ENCODE measurements at places on chromosomes 7 and 10.

DNA sequence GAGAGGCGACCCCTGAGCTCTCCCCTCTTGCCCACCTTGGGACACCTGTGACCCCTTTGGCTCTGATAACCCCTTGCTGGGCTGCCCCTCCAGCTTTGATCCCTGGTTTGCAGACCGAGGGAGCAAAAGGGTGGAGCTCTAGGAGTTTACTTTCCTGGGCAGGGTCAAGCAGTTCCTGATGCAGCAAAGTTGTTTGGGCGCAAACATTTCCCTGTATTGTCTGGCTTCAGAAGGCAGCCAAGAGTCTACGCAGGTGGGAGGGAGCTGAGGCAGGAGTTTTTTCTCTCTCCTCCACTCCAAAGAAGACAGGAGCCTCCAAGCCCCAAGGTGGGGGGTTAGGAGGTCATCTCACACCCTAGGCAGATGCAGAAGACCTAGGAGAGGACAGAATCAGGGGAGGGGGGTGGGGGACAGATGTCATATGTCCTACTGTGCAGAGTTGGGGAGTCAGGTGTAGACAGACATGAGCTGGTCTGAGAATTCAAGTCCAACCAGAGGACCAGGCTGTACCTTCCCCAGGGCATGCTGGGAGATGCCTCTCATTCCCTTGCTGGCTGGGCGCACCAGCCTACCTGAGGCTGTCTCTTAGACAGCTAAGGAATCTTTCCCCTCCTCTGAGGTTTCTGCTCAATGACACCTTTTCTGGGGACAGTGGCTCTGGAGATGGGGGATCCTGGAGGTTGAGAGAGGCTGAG lies 20.5 kb downstream of the TMEM270 start:
- no peaks in the 10 kb centered on the region for H3K4me1 ChIP-seq
- H3K27ac ChIP-seq, result no peak overlapping the region
- no peaks in the 10 kb centered on the region for H3K27me3 ChIP-seq
- no peak for DNase-seq
- no peak overlapping the region for H3K4me3 ChIP-seq

GRCh38 chr7:29924006-29924405 lies 65.6 kb downstream of the SCRN1 start:
- H3K27me3 ChIP-seq, result no peaks in the 10 kb centered on the region
- no peak for DNase-seq
- peaks cover 5% of the 10 kb centered on the region for H3K36me3 ChIP-seq

GRCh38 chr10:1462994-1463633 lies 274.2 kb downstream of the ADARB2 start:
- DNase-seq, result no peak
- H3K27me3 ChIP-seq, result no peaks in the 10 kb centered on the region
- H3K36me3 ChIP-seq, result no peaks in the 10 kb centered on the region
- no peak overlapping the region for H3K4me3 ChIP-seq
- no peak overlapping the region for H3K27ac ChIP-seq
- 0 out of 2 replicates have a peak, but pooled peaks cover 2% of the 10 kb centered on the region for H3K4me1 ChIP-seq

GRCh38 chr10:31694929-31695837 lies 233.4 kb downstream of the ARHGAP12 start:
- DNase-seq, result no peak
- H3K4me3 ChIP-seq, result no peak overlapping the region
- H3K4me1 ChIP-seq, result peaks cover 10% of the 10 kb centered on the region

Data from H9 (cell line).